ENCODE measurements at places on chromosomes 1 and 21.

GRCh38 chr1:10253755-10254154 is 43.4 kb downstream of the KIF1B start:
- DNase-seq: no peak

DNA sequence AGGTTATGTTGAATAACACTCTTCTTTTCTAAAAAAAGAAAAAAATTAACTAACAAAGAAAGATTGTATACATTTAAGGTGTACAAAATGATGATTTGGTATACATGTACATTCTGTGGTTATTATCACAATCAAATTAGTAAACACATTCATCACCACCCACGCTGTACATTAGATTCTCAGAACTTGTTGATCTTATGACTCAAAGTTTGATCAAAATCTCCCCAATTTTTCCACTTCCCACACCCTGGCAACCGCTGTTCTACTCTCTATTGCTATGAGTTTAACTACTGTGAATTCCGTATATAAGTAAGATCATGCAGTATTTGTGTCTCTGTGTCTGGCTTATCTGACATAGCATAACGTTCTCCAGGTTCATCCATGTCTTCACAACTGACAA is 469.5 kb upstream of the CHRM3 start:
- DNase-seq: no peak

- DNase-seq: no peak
These were observed 168.9 kb downstream of the TPR start for GRCh38 chr1:186206048-186206570.

- DNase-seq: no peak
These were observed 26.9 kb upstream of the DPT start for GRCh38 chr1:168755800-168756418.

DNA sequence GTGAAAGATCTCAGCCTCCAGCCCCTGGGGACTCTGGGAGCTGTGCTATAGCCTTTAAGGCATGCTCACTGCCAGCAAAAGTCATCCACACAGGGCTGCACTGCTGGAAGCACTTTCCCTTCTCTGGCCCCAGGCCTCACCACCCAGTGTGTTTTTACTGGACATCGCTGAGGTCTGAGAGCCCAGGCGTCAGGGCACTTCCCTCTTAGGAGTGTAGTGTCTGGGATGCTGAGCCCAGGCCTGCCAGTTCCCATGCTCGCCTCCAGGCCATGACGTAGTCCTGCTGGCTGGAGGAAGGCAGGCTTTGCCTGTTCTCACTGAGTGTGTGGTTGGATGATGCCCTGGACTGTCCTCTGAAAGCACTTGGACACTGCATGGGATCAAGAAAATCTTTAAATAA is 101.2 kb downstream of the GDAP2 start:
- no peak for DNase-seq

- no peak for DNase-seq
These were observed 825 bp downstream of the TMEM39B start for GRCh38 chr1:32073299-32074229.

DNA sequence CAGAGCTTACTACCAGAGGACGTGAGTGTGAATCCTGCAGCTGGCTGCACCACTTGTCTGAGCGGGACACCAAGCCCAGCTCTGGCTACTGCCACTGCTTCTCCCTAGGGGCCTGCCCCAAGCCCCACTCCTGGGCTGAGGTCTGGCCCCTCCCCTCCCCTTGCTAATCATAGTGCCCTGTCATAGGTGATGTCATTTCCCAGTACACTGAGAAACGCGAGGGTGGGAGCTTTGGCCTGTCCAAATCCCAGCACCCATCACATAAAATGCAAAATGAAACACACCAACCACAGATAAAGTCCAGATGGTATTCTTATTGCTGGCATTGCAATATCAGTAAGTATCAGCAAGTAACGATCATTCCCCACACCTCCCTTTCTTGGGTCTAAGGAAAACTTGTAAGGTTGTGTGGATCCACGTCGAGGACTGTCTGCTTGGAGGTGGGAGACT is 77.7 kb downstream of the TOMM20 start:
- DNase-seq: no peak

- no peak for DNase-seq
These were observed 28.5 kb upstream of the ECE1 start for GRCh38 chr1:21318714-21319159.

- DNase-seq: no peak
These were observed 250.9 kb downstream of the MATN1 start for GRCh38 chr1:30472526-30472925.
